CD8-positive, alpha-beta T cell (primary cell): ENCODE measurements at places on chromosomes 4 and X.

GRCh38 chr4:56301997-56302496 lies 85.2 kb downstream of the AASDH start:
- DNase-seq: no peak

GRCh38 chr4:99536848-99537247 lies 26.0 kb downstream of the C4orf17 start:
- DNase-seq: no peak

DNA sequence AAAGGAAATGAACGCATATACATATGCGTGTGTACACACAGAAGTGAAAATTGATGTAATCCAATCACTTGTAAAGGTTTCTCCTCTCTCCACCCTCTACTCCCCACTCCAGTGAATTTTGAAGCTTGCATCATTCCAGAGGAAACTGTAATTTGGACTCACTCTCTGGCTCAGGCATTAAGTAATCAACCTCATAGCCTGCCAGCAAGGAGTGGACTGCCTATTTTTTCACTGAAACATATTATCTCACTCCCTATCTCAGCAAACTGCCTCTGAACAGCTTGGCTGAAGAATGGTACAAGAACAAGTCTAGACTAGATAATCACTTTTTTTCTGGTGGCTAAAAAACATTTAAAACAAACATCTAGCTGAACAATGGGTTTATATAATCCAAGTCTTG lies 124.2 kb downstream of the C4orf51 start:
- DNase-seq: no peak

- DNase-seq: no peak
Observed at GRCh38 chr4:159097785-159098184, 5.1 kb upstream of the RAPGEF2 start.

DNA sequence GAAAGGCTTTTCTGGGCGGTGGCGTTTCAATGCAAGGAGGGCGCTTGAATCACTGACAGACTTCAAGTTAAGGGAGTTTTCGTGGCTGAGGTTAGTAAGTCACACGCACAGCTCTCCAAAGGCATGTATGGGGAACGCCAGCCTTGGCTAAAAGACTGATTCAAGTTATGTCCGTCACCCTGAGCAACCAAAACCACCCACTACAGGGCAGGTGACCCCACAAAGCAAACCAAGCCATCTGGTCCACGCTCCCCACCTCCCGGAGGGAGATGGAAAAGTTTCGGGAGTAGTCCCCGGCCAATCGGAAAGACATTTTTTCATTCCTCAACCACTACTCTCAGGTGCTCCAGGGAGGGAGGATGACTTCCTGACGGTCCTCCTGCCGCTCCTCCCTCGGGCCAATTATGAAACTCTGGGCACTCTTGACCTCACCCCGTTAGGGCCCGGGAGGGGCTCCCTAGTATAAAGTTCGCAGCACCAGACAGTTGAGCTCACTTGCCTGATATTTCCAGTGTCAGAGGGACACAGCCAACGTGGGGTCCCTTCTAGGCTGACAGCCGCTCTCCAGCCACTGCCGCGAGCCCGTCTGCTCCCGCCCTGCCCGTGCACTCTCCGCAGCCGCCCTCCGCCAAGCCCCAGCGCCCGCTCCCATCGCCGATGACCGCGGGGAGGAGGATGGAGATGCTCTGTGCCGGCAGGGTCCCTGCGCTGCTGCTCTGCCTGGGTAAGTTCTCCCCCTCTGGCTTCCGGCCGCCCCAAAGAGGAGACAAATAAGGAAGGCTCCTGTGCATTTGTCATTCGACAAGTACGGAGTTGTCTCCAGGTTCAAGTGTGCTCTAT lies at the start of gene EREG:
Gene EREG (plus strand): TSS at position 494 of the 840 bp plus-strand sequence. CDS start 164 bp downstream, at position 658.
- no peak for DNase-seq

DNA sequence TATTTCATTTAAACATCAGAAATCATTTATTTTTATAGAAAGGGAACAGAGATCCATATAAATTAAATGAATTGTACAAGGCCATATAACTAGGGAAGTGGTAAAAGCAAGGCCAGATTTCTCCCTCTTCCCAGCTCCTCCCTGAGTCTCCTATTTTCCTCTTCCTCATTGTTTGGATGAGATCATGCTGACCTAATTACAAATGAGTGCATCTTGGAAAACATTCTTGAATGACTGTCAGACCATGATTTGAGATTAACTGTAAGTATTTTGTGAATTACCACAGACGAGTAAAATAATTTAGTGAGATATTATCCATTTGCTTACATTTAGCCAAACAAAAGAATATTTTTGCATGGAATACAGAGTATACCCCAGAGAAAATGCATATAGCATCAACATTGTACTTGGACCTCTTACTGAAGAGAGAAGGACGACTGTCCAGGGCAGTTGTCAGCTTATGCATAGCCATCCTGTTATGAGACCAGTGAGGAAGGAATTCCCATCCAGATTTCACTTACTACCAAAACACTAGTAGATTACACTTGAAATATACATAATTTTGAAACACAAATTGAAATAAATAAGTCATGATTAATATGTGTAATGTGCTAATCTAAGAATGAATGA lies 47.3 kb downstream of the SLAIN2 start:
- DNase-seq: no peak

DNA sequence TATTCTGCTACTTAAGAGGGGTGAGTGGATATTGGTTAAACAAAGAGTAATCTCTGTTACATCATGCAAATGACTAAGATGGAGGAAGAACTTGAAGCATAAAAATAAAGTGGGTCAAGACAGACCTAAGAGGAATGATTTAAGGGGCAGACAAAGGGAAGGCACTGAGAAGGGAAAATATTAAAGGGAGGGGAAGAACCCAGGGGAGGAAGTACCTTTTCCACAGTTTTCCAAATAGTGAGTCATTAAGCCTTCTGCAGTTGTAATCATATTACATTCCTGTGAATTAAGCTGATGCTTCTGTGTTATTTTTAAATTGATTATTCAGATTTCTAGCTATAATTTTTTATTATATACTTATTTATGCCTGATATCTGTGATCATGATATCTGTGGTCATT lies 253.3 kb downstream of the CENPC start:
- no peak for DNase-seq

DNA sequence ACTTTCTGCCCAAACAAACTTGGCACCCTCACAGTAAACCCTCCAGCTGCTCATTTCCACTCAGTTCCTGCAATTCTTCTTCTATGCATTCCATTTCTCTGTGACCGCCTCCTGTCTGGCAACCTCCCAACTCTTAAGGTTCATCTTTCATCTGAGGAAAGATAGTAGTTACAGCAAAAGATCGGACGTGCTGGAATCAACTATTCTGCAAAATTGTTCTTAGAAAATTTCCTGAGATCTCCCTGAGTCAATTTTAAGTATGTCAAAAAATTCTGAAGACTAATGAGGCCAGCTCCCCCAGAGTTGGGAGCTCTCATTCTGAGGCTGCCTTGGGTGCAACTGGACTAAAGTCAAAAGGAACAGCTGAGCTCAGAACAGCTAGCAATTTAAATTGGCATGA lies 1026.0 kb downstream of the ADGRL3 start:
- no peak for DNase-seq

- no peak for DNase-seq
Observed at GRCh38 chr4:149294601-149295000, 521.0 kb downstream of the IQCM start.

DNA sequence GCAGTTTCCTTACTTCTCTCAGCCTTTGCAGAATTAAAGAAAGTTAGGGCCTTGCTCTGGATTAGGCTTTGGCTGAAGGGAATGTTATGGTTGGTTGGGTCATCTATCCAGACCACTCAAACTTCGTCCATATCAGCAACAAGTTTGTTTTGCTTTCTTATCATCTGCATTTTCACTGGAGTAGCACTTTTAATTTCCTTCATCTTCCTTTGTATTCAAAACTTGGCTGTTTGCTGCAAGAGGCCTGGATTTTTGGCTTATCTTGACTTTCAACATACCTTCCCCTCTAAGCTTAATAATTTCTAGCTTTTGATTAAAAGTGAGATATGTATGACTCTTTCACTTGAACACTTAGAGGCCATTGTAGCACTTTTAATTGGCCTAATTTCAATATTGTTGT lies 126.7 kb upstream of the CENPE start:
- DNase-seq: no peak

DNA sequence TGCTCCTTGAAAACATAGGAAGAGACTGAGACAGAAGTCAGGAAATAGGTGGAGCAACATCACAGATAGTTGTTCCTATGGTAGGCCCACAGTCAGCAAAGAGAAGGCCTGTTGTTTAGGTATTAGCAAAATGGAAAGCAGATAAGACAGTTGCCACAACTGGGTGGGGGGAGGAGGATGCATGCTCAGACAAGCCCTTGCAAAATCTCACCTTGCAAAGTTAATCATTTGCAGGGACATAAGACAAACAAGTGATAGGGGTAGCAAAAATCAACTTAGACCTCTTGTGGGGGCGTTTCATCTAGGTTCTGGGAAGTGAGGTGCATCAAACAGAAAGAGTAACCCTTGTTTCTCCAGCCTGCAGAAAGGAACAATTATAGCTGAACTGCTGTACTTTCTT lies 30.7 kb downstream of the SERPINA7 start:
- DNase-seq: no peak

- DNase-seq: no peak
Observed at GRCh38 chr4:141569141-141569540, 67.2 kb upstream of the IL15 start.

GRCh38 chr4:102285831-102286230 lies 59.5 kb downstream of the SLC39A8 start:
- DNase-seq: no peak

DNA sequence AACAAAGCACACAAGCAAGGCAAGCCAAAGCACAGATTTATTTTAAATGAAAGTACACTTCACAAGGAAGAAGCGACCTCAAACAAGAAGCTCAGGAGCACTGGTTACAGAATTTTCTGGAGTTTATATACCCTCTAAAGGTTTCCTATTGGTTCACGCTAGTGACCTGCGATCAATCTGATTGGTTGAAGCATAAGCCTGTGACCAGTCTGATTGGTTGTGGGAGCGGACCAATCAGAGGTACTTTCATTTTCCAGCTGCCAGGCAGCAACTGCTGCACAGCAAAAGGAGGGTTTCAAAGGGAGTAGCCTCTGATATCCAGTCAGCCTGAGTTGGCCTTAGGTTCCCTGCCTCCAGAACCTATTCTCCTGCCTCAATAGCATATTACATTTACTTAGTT lies 4.6 kb upstream of the AREG start:
- DNase-seq: no peak
